Putamen (tissue), 1 donor: ENCODE measurements at places on chromosomes 1 and 21.

DNA sequence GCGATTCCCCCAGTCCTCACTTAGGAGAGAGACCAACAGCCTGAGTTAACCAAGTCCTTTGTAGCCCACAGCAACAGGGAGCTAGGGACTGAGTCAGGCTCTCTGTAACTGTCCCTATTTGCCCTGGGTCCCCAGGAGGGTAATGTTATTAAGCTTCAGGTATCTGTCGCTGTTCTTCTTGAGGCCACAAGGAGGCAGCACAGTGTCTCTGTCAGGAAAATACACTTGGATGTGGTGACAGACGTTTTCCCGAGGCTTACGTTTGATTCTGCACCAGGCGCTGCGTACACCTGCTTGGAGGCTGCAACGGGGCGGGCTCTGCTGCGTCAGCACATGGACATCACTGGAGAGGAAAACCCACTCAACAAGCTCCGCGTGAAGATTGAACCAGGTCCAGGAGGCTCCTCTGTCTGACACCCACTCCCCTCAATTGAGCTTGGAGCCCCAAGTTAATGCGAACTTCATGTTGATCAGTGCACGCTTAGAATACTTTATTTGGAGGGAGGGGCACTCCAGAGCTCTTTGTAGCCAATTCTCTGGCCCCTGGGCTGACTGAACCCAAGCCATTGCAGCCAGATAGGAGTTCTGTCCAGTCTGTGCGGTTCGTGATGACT lies 10.7 kb upstream of the ELF3 start:
- DNase-seq: peak; percentile 53

DNA sequence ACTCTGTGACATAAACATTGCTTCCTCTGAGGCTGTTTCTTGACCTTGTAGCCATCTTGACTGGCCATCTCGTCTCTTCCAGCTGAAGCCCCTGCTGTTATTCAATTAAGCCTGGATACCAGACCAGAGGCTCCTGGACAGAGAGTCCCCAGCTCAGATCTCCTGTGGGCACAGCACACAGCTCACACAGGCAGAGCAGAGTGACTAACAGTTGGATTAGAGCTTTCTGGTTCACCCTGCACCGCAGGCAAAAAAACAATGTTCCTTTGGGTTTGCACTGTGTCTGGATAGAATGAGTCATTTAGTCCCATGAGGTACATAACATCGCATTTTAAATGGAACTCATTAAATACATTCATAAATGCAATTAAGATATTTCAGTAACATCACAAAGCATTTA lies 33.4 kb upstream of the USH2A start:
- no peak for DNase-seq

DNA sequence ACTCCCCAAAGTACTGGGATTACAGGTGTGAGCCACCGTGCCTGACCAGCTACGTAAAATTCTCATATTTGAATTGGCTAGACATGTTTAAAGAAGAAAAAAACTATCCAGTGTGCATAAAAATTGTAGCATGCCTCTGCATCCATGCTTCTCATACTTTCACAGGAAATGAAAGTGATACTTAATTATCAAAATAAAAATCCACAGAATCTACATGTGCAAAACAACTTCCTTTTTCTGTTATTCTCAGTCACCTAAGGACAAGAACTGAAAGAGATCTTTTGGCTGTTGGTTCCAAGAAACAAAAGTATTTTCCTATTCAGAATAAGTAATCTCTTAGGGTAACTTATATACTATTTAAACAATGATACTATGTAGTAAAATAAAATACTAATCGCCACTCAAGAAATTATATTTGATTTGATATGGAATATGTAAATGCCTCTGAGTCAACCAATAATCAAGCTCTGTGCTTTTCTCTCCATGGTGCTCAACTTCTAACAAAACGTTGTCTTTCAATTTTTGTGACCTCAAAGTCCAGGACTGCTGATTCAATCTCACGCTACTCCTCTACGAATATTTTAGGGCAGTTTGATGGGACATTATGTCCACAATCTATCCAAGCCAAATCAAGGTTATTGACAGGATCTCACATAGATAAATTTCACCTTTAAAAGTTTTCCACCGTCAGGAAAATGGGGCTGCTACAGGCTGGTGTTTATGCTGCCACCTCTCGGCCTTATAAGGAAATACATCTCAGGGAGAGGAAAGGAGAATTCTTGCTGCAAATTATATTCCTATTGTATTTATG lies 102.7 kb downstream of the ZNF281 start:
- DNase-seq: no peak

DNA sequence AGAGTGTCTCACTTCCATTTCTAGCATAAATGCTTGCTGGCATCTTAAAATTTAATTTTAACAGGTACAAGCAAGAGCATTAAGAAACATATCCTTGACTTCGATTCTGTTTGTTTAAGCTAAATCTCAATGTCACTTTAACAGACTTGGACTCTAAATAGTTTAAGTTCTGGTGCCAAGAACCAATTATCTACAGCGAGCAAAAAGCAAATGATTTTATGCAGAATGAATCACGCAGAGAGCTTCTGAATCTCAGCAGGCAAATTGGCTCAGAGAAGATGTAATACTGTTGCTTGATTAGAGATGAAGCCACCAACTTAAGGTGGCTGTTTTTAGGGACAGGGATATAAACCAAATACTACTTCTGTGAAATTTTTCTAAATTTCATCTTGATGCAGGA lies 117.0 kb upstream of the PLD5 start:
- no peak for DNase-seq

DNA sequence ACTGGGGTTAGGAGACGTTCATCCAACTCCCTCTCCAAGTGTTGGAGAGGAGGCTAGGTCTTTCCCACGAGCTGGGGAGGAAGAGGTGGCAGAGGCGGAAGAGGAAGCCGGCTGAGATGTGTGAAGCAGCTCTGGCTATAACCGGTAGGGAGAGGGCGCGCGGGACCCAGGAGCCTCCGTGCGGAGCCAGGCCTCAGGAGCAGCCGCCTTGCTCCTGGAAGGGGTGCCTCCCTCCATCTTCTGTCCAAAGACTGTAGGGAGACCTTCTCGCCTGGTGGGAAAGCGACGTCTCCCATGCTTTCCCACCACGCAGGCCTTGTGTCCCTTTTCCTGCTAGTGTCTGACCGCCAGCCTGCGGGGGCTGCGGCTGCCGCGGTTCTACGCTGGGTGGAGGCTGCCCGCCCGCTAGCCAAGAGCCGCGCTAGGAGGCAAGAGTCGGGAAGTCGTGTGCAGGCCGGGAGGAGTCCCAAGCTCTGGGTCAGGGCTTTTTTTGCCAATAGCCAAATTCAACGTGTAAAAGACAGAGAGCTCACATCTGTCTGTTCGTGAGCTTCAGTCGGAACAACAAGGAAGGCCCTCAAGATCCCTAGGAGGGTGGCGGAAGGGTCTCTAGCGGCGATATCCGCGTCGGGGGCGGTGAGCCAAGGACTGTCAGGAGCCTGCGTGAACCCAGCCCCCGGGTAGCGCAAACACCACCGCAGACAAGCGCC lies 8.4 kb upstream of the NBPF11 start:
- DNase-seq: no peak

DNA sequence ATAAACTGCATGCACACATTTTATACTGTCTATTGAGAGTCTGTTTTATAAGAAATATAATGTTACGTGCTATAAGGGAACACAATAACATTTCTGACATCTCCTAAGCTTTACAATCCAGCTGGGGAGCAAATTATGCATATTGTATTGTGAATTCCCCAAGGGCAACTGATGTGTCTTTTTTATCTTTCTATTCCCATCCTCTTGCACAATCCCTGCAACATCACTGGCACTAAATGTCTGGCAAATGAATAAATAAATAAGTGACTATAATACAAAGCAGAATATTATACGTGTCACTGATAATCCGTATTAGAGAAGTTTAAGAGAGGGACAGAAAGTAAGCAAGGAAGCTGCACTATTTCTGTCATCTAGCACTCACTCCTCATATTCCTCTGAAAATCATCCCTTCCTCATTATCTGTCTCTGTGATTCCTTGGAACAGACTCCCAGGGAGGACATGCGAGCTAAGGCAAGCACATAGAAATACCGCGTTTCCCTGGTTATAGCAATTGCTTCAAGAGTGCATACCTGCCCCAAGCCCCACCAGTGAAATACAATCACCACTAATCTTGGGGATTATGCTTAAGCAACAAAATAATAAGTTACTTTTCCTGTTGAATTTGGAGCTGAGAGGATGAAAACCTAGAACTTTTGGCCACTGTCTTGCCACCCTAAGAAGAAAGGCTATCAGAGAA lies 205.4 kb downstream of the SMYD3 start:
- no peak for DNase-seq

- DNase-seq: peak; percentile 75
Observed at GRCh38 chr1:228374711-228375577, 31.7 kb downstream of the TRIM11 start.

DNA sequence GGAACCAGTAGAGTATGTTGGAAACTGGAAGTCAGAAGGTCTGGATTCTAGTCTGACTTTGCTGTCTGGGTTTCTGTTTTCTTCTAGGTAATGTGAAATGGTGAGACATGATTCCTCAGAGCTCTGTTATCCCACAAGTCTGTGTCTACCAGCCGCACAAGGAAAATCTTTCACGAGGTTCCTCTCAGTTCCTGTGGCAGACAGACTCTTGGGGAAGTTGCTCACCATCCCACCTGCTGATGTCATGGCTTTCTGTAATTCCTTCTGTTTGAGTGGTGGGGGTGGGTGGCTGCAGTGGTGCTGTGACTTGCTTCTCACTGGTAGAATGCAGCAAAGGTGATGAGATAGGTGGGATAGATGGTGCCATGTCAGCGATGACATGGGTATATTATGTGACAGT lies 17.1 kb upstream of the SCMH1 start:
- DNase-seq: no peak
